ENCODE measurements at places on chromosomes 7 and 10.
A peak's percentile ranks its signal among the peaks of the same experiment; 100 is the strongest.

- DNase-seq: no peak
Observed at GRCh38 chr10:93336110-93336509, 146.0 kb downstream of the MYOF start.

GRCh38 chr10:133241501-133242205 lies 4.0 kb downstream of the VENTX start:
- no peak for DNase-seq

DNA sequence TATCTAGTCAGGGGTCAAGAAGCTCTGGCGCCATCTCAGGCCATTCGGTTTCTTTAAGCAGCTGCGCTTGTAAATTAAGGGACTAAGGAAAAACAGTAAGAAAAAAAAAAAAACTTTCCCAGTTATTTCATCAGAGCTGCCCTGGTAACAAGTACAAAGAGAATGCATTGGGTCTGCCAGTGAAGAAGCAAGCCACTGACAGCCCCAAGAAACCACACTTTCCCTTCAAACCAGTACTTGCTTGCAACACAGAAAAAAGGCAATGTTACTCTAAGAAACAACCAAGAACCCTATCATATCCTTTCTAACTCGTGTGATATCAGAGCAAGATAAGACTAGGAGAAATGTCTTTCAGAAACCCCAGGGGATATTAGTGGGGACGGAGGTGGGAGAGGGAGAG lies 40.6 kb upstream of the AOAH start:
- no peak for DNase-seq

DNA sequence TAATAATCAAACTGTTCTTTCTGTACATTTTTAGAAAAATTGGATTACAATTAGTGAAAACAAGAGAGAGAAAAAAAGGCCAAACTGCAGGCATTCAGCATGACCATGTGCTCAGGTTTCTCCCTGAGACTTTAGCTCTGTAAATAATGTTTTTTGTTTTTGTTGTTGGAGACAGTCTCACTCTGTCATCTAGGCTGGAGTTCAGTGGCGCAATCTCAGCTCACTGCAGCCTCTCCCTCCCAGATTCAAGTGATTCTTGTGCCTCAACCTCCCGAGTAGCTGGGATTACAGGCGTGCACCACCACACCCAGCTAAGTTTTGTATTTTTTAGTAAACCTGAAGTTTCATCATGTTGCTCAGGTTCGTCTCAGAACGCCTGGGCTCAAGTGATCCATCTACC lies 23.0 kb downstream of the BZW2 start:
- no peak for DNase-seq

DNA sequence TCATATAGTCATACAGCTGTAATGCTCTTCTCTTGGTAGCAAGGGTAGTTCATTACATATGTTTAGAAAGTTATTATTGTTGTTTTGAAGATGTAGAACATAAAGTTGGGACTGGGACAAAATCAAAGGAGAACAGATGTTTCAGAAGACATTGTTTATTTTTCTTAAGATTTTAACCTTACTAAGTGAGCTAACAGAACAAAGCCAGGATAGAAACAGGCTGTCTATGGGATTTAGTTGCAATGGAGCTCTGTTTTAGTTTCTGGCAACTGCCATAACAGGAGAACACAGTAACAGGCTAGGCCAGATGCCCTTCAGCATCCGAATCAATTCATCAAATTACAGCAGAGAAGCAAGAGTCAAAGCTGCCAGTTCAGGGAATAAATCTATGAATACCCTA lies 382.4 kb downstream of the ARL4A start:
- DNase-seq: no peak

GRCh38 chr10:72133517-72133916 lies 45.2 kb upstream of the SPOCK2 start:
- no peak for DNase-seq

- no peak for DNase-seq
Observed at GRCh38 chr7:123789206-123789784, 40.5 kb upstream of the WASL start.

DNA sequence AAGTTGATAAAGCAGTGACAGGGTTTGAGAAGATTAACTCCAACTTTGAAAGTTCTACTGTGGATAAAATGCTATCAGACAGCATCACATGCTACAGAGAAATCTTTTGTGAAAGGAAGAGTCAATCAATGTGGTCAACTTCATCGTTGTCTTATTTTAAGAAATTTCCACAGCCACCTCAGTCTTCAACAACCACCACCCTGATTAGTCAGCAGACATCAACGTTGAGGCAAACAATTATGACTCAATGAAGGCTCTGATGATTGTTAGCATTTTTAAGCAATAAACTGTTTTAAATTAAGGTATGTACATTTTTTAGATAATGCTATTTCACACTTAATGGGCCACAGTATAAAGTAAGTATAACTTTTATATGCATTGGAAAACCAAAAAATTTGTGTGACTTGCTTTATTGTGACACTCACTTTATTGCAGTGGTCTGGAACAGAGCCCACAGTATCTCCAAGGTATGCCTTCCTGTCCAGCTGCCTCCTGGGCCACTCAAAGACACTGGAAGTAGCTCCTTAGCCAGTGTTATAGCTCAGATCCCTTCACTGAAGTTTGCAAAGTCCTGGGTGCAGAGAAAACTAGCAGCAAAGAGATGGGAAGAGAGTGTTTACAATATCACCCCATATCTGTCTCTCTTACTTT lies 293.1 kb downstream of the ARHGAP12 start:
- DNase-seq: no peak

- no peak for DNase-seq
Observed at GRCh38 chr7:38736138-38736537, 105.0 kb upstream of the AMPH start.

DNA sequence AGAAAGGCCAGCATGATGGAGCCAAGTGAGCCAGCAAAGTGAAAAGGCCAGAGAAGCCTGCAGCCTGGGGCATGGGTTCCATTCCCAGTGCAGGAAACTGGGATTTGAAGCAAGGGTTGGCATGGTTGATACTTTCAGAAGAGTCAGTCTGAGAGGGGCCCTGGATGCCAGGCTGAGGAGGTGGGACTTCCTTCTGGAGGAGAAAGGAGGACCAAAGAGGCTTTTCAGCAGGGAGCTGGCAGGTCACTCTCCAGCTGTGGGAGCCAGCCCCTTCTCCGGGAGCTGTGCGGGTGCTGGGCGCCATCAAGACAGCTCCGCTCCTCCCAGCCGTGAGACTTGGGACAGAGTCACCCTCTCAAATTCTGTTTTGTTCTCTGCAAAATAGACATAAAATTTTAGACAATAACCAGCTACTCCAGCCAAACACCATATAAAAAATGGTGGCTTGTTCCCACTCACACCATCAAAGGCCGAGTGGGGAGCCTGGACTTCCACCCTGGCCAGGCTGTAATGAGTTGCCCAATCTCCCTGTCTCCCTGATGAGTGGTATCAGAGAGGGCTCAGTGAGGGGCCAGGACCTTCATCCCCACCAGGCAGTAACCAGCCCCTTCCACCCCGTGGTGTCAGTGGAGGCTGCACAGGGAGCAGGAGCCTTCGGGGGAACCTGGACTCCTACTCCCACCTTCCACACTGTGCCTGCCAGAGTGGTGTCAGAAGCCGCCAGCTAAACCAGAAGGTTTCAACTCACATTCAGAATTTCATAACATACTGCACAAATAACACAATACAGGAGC lies 133.6 kb upstream of the RET start:
- no peak for DNase-seq

GRCh38 chr7:117827862-117828261 lies 45.4 kb downstream of the CTTNBP2 start:
- no peak for DNase-seq

- DNase-seq: no peak
Observed at GRCh38 chr10:12041766-12042408, 722 bp downstream of the UPF2 start.

- no peak for DNase-seq
Observed at GRCh38 chr7:132034748-132035416, 478.5 kb upstream of the PODXL start.

- no peak for DNase-seq
Observed at GRCh38 chr10:132973903-132974241, 31.5 kb upstream of the CFAP46 start.

- DNase-seq: no peak
Observed at GRCh38 chr10:113867904-113868303, 13.4 kb downstream of the NHLRC2 start.

DNA sequence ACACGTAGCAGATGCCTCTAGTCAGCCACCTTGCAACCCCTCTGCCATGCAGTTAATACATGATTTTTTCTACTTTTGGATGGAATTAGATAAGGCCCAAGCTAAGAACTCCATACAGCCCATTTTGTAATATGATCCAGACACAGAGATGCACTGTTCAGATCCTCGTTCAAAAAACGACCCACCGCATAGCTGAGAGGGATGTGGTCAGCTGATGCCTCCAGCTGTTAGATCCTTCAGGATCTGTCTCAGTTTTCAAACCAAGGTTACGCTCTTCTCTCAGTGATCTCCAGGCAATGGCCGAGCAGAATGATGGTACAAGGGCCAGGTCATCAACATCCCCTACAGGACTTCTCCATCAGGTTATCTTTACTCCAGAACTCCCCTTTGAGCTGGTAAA lies 881.7 kb upstream of the C7orf33 start:
- no peak for DNase-seq

DNA sequence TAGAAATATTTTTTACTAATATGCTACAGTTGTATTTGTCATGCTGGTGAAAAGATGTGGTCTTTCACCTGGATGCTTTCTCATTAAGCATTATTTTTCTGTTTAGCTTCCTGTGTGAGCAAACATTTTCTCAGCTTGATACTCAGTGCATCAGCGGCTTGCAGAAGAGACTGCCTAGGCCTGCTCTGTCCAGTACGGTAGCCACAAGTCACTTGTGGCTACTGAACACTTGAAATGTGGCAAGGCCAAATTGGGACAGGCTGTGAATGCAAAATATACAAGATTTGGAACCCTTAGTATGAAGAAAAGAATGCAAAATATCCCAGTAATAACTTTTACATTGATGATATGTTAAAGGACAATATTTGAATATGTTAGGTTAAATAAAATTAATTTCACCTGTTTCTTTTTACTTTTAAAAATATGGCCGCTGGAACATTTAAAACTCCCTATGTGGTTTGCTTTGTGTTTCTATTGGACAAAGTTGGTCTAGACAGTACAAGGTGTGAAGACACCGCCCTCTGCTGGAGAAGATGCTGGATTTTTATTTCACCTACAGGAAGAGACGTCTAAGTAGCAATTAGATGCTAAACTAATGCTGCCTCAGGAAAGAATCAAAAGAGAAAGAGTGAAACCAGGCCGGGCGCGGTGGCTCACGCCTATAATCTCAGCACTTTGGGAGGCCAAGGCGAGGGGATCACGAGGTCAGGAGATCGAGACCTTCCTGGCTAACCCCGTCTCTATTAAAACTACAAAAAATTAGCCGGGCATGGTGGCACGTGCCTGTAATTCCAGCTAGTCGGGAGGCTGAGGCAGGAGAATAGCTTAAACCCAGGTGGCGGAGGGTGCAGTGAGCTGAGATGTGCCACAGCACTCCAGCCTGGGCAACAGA lies 5.3 kb downstream of the SRGN start:
- DNase-seq: peak; percentile 69

GRCh38 chr10:88938938-88939337 lies 13.6 kb downstream of the ACTA2 start:
- DNase-seq: no peak

DNA sequence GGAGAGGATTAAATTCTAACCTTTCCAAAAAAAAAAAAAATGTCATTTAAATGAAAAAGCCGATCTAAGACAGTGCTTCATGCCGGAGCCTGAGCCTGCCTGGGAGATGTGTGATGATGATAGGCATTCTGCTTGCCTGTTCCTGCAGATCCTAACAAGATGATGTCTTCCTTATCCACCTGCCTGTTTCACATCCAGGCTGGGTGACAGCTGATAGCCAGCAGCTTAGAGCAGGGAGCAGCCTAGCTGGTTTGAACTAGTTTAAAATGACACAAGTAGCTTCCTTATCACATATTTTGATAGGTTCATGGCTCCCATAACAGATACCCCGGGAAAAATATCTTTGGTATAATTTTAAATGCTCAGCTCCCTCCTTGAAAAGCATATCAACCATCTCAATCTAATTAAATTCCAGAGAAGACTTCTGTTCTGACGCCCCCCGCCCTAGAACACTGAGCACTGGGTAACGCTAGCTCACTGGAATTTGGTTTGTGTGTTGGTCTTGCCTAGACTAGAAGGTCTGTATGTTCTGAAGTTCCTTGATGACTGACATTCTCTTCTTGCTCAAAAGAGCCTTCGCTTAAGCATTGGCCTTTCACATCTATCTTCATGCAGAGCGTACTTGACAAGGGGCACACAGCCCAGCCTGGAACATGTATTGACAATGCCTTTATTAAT lies 96.9 kb upstream of the FGFR2 start:
- DNase-seq: no peak

DNA sequence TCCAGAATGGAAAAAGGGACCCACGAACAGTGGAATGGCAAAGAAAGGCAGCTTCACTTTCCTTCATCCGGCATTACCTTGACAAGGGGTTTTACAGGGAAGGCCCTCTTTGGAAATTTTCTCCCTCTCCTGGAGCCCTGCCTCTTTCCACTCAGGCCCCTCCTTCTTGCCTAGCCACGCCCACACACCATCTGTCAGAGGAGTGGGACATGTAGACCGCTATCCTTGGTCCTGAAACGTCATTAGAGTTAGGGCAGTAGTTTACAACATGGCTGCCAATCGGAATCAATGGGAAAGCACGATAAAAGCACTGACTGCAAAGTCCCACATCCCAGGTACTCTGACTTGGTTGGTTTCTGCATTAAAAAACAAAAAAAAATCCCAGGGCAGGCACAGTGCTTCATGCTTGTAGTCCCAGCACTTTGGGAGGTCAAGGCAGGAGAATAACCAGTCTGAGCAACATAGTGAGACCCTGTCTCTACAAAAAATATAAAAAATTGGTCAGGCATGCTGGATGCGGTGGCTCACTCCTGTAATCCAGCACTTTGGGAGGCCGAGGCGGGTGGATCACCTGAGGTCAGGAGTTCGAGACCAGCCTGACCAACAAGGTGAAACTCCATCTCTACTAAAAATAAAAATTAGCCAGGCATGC lies 96.4 kb downstream of the MARCHF5 start:
- no peak for DNase-seq

DNA sequence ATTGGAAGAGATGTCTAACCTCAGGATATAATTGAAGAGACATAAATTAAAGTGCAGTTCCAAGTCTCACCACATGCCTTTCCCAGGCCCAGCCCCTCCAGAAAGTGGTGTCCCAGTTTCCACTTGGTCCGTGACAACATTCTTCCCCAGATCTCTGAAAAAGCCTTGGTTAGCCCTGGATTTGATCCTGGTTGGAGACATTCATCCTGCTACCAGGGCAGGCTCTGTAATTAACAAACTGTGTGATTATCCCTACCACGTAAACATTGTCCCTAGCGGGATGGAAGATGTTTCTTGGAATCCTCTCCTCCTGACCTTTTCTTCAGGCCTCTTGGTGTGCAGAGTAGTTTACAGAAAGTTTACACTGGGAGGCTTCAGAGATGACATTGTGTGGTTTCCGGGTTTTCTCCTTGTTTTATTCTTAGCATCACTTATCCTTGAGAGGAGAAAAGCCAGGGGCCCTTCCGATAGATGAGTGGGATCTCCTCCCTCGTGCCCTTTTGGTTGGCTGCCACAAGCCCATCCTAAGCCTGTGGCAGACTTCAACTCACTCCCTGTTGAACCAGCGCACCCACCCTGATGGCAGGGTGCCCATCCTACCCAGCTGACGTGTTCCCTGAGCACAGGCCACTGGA lies 83.8 kb downstream of the COL13A1 start:
- DNase-seq: no peak

GRCh38 chr7:114112806-114113205 lies 194.0 kb upstream of the PPP1R3A start:
- no peak for DNase-seq

GRCh38 chr10:133422807-133423771 lies 1.3 kb downstream of the SPRN start:
- DNase-seq: no peak
